ENCODE measurements at places on chromosomes 4 and X. TPM values are rescaled to one million over a fixed set of nuclear protein-coding genes. Genes with fewer than 3 reads are reported as not detected.

- DNase-seq = no peak
Measured at GRCh38 chrX:6120329-6120728, 108.3 kb downstream of the NLGN4X start.

LIMCH1 gene
- 169 TPM for total RNA-seq

DNA sequence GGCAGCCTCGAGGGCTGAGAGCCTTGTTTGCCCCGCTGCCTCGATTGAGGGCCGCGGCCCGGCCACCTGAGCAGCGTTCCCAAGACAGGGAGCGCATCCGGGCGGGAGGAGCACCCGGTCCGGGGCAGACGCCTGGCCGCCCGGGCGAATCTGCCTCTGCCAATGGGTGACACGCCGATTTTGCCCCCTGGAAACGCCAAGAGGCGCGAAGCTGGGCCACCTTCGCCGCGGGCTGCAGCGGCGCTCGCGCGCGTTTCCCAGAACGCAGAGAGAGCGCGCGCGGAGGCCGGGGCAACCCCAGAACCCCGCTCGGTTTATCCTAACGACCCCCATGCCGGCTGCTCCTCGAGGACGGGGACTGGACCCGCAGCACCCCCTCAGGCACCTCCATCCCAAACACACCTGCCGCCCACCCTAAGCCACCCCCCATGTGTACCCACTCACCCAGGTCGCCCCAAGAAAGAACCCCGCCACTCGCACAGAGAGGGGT lies 575 bp downstream of the MAP7D2 start:
- DNase-seq = no peak

- DNase-seq = no peak
Measured at GRCh38 chr4:165450871-165451270, 72.1 kb downstream of the CPE start.

GRCh38 chr4:100248476-100248875 lies 58.2 kb upstream of the DDIT4L start:
- no peak for DNase-seq

- peak; percentile 88 for DNase-seq
Measured at GRCh38 chr4:54658252-54659093, 716 bp downstream of the KIT start.

GRCh38 chr4:80180743-80181142 lies 16.6 kb upstream of the PRDM8 start:
- DNase-seq = no peak
